ENCODE measurements at places on chromosomes 16 and 17.
A peak's percentile ranks its signal among the peaks of the same experiment; 100 is the strongest.

DNA sequence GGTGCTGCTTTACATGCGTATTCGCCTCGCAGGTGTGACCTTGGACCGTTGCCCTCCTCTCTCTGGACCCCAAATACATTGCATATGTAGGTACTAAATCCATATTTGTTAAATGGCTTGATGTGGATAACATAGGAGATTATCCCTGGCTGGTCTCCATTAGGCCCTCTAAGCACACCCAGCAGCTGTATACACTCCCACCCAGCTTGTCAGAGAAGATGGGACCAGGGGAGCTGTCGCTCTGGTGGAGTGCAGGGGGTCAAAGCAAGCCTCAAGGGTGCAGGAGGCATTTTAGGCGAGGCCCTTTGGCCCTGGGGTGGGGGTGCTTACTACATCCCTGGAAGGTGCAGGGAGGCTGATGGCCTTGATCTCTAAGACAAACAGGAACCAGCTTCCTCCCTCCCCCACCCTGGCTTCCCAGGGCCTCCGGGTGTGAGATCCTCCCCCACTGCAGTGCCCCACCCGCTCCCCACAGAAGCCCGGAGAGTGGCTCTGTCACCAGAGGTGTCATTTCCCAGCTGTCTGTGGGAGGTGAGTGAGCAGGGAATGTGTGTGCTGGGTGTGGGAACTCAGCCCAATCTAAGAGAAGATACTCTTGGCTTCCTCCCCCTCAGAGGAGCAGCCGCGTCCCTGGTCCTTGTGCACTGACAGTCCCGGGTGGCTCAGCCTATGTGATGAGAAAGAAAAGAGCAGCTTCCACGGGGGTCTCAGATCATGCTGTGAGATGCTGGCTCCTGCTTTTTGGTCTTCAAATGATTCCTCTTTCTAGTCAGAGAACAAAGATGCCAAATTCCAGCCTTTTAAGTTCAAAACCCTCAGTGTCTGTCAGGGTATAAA lies 1.4 kb upstream of the VAMP2 start:
- DNase-seq = peak; percentile 52

GRCh38 chr17:67585077-67585602 lies 132.6 kb upstream of the NOL11 start:
- DNase-seq = no peak

DNA sequence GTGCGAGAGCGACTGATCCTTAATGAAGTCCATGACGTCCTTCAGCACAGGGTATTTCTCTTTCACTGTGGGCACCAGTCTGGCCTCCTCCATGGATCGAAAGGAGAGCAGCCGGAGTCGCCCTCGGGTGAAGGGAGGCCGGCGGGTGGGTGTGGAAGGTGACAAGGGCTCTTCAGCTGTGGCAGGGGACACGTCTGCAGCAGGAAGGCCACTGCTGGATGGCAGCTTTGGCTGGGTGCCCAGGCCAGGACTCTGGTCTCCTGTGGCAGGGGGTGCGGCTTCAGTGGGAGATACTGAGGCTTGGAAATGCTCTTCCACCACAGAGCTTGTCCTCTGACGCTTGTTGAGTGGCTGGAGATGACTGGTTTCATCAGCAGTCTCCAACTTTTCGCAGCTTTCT lies 78.5 kb downstream of the ZZEF1 start:
- DNase-seq = no peak

GRCh38 chr17:57899822-57900221 lies 50.0 kb upstream of the MRPS23 start:
- no peak for DNase-seq
